ENCODE measurements at places on chromosomes 16 and 17.

GRCh38 chr17:81844327-81844851 is 9.5 kb upstream of the PPP1R27 start:
- DNase-seq = no peak

GRCh38 chr17:43211480-43212402 is at the start of gene TMEM106A:
Gene TMEM106A, plus strand, starts transcription at chr17:43211875. Its CDS starts 1,167 bp downstream, at chr17:43213042.
- peak; percentile 57 for DNase-seq

DNA sequence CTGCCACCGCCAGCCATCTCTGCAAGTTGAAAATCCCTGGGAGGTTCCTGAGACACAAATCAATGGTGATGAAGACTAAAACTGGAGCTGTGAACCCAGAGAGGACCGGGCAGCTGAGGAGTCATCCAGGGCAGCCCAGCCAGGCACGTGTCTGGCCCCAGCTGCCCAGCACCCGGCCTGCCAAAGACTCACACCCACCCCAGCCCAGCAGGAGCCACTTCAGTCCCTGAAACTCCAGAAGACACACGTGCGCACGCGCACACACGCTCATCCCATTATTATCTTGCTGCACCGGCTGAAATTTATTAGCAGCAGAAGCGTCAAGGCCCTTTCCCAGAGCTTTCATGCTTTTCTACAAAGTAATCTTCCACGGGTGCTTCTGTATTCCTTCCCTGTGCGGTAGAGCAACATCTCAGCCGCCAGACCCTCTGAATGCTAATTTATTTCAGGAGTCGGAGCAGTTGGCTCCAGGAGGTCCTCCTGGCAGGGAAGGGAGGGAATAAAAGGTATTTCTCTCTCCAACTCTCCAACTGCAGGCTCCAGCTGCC is 59.8 kb upstream of the RBFOX3 start:
- DNase-seq = no peak

DNA sequence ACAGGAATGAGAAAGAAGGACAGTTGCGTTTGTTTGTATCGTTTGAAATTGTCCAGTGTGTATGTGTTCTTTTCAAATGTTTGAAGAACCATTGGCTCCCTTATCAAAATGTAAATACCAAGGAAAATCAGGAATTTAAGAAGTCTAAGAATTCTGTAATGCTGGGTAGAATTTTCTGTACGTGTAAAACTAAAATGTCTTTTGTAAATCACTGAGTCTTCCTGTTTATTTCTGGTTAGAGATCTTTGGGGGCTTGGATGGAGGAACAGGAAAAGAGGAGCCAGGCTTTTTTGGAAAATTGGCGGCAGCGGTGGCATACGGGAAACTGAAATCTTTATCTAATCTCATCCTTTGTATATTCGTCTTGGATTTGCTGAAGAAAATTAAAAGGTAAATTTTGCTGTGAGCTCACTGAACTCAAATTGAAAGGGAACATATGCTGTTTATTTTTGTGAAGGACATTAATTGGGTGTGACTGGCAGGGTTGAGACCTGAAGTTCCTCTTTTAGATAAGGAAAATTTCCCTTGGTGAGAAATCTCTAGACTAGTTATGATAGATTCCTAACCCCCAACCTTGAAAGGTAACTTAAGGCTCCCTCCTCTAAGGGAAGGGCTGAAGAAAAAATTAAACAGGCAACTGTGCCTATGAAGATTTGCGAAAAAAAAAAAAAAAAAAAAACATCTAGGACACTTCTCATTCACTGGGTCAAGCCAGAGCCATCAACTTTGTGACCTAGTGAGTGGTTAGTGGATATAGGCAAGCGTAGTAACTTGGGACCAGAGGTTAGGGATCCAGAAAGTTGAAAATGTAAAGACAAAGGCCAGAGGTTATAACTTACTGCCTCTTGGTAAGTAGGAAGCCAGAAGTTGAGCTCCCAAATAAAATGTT is 10.8 kb downstream of the TAT start:
- DNase-seq = no peak

- DNase-seq = no peak
Observed at GRCh38 chr17:28725166-28725659, 820 bp downstream of the TLCD1 start.

DNA sequence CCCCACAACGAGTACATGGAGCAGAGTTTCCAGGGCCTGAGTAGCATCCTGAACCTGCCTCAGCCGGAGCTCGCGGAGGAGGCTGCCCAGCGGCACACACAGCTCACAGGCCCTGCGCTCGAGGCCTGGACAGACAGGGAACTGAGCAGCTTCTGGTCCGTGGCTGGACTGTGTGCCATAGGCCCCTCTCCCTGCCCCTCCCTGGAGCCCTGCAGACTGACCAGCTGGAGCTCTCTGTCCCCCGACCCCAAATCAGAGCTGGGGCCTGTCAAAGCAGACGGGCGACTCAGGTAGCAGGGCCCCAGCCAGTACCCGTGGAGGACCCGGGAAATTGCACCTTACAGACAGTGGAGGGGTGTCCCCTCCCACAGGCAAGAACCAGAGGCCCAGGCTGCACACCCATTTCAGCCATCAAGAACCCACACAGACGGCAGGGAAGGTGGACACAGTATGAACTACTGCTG is 13.0 kb downstream of the MRPL27 start:
- DNase-seq = no peak

- no peak for DNase-seq
Observed at GRCh38 chr16:66878067-66878466, 2.2 kb upstream of the PDP2 start.

DNA sequence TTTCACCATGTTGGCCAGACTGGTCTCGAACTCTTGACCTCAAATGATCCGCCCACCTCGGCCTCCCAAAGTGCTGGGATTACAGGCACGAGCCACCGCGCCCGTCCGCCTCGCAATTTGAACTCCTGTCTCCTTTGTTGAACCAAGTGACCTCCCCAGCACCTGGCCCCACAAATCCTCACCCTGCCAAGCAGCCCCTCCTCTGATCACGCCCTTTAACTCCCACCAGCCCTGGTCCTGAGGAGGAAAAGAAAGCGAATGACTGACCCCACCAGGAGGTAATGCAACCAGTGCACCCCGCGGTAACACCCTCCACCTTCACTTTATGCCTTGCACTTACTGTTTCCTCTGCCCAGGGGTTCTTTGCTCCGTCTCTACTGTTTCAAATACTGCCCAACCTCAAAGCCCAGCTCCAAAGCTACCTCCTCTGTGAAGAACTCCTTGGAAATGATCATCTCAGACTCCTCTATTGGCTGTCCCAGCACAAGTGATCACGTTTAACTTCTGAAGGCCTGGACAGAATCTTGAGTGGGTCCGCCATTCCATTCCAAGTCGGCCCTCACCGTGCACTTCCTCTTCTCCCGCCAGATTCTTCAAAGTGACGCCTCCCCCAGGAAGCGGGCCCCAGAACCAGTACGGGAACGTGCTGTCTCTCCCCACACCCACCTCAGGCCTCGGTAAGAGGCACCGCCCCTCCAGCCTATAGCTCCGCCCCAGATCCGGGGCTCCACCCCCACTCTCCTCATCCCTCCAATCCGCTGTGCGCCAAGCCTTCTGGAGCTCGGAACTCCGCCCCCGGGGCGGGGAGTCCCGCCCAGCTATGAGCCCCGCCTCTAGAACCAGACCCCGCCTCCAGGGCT is 4.4 kb downstream of the CD19 start:
- peak; percentile 79 for DNase-seq

DNA sequence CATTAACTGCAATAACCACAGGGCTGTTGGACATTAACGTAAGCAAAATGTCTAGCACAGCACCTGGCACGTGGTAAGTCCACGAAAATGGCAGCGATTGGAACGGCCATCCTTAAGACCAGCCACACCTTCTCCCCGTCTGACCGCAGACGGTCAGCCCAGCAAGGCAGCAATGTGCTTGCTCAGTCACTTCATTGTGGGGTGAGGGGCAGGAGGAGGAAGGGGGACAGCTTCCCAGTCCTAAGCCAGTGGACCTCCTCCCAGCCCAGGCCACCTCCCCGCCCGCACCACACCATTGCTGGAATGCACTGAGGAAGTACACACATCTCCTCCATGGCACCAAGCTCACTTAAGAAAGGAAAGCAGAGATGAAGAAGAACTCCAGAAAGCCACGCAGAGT is 8.6 kb upstream of the MYLK3 start:
- no peak for DNase-seq

DNA sequence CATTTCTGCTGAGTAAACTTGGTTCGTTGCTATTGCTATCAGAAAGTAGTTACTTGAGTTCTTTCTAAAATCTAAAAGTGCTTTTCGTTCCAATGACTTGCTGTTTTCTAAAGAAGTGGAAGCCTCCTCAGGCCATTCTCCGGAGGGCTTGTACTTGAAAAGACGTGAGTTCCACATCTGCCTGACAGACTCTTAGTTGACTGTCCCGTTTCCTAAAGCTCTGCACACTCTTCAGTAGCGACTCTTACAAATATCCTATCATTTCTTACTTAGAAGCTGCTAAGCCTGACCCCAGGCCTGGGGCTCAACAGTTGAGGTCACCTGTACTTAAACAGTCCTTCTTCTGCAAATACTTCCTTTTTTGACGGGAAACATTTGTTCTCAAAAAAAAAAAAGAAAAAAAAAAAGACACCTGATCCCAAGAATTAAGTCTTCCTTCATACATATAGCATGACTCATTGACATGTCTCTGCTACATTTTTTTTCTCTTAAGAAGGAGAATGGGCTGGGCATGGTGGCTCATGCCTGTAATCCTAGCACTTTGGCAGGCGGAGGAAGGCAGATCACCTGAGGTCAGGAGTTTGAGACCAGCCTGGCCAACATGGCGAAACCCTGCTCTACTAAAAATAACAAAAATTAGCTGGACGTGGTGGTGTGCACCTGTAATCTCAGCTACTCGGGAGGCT is 61.5 kb downstream of the DHRS7C start:
- no peak for DNase-seq

GRCh38 chr17:2064980-2065785 is 10.3 kb downstream of the HIC1 start:
- DNase-seq = no peak

GRCh38 chr16:87559945-87560344 is 42.4 kb upstream of the JPH3 start:
- no peak for DNase-seq

DNA sequence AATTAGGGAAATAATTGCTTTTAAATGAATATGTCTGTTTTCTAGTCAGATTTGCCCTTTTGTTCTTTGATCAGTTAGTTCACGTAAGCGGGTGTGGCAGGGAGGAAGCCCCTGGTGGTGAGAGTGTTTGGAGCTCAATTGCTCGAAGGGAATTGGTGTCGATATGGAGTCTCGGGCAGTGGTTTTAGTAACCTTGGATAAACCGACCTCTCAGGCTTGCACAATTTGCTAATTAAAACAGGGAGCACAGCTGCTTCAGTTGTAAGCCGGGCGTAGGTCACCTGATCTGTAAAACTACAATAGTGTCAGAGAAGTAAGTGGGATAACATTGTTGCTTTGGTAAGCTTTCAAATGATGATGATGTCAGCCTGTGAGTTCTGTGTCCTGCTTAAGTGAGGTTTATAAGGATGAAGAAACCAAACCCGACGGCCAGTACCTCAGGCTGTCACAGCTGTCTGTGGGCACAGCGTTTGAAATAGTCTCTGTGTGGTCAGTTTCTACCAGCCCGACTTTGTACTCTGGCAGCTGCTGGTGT is 2.9 kb downstream of the ZNF750 start:
- no peak for DNase-seq

DNA sequence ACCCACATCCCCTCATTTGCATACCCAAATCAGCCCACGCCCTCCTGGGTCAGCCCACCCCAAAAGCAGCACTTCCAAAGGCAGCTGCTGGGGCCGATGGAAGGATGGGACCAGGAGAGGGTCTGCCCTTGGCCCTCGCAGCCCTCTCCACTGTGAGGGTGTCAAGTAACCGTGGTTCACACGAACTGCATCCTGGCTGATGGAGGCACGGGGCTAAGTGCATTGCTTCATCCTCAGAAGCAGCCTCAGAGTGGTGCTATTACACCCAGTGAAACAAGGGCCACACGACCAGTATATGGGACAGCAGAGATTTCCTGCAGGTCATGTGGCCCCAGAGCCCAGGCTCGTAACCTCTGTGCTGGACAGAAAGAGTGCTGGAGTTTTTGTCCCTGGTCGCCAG is 13.2 kb upstream of the ATP2A3 start:
- no peak for DNase-seq

GRCh38 chr17:68048996-68049395 is 13.5 kb downstream of the KPNA2 start:
- DNase-seq = no peak

DNA sequence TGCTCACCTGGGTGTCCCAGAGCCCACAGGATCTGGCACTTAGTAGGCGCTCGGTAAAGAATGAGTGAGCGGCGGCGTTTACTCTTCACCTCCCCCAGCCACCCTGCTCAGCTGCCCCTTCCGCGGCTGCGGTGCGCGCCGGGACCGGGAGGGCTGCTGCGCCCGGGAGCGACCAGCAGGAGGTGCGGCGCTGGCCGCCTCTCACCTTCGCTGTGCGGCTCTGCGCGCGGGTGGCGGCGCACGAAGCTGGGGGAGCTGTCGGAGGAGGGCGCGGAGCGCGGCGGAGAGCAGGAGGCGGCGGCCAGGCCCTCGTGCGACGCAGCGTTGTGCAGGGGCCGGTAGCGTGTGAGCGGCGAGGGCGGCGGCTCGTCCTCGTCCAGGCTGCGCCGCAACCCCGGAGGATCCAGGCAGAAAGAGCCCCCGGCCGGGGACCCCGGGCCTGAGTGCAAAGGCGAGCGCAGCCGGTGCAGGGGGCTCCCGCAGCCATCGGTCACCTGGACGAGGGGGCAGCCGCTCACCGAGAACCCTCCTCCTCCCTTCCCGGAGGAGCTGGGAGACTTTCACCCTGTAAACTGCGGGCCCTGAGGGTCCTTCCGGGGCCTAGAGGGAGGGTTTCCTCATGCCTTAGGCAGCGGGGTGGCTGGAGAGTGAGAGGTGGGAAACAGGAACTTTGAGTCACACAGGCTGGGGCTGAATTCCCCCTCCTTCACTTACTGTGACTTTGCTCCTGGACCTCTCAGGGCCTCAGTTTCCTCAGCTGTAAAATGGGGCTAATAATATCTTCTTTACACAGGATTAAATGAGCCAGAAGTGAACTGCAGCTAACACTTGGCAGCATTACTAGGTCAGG is 12.5 kb downstream of the SAMD14 start:
- DNase-seq = peak; percentile 31

DNA sequence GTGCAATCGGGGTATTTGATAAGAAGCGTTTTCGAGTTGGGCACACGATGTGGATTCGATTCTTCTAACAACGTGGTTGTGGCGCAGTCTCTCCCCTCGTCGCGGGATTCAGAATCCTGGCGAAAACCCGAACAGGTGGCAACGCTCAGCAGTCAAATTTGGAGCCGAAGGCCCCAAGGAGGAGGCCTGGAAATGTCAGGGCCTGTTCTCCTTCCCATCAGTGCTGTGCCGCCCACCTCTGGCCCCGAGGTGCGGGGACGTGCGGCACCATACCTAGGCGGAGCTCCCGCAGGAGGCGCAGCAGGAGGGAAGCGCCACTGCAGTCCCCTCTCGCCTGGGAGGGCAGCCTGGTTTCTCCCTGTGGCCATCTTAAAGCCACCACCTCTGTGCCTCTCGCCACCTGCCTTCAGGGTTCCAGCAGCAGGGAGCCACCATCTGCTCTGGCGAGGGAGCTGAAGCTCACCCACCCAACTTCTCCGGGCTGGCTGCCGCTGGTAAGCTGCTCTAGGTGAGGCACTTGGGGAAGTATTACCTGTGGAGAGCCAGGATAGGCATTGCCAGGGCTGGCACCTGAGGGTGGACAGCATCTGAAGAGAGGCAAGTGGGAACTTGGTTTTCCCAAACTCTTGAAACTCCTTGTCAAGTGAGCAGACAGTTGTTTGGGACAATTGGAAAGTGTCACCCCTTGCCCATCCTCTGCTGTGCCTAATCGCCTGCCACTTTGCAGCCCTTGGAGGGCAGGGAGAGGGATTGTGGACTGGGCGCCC is 2.6 kb upstream of the AATF start:
- no peak for DNase-seq
